NCI-H1436 (cell line): ENCODE measurements at places on chromosomes 4 and X.

DNA sequence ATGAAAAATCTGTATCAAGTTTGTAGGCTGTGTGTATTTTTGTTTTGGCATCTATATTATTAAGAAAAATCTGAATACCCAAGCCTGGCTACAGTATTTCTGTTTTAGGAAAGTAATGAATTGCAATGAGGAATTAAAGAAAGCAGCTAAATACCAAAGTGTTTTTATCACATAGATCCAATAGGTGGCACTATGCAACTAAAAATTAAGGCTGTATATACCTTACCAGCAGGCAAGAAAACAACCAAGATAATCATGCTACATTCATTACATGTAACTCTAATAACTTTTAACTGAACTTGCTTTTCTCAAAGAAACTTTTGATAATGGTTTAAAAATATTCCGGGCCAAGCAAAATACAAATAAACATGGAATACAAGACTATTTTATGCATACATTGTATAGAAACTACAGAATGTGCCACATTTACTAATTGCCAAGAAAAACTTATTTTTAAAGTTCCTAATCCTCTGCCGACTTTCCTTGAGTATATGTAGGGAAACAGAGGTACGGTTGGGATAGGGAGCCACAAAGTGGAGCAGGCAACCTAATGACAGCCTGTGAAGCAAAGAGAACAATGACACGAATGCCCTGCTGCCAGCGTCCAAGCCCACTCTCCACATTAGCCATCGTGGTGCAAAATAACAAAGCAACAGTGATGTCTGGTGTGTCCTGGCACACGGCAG lies 63.7 kb downstream of the SEC24D start:
- peak; percentile 40 for DNase-seq

GRCh38 chr4:6699903-6700302 lies 6.2 kb downstream of the S100P start:
- DNase-seq, result no peak

DNA sequence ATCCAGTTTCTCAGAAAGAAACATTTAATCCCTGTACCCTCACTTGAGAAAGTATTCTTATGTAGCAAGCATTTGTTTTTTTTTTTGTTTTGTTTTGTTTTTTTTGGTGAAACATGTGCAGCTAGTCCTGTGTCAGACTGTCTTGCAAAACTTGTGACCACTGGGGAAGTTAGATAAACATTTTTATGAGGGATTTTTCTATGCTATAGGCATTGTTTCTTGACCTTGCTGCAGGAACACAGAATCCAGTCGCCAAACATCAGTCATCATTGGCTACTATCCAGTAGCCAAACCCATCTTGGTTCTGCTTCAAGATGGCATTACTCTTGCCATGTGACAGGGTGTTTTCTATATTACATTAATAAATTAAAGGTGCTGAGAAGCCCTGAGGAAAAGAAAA lies 7.7 kb upstream of the MAPK10 start:
- no peak for DNase-seq

GRCh38 chrX:20500171-20500865 lies 233.6 kb upstream of the RPS6KA3 start:
- DNase-seq, result no peak

DNA sequence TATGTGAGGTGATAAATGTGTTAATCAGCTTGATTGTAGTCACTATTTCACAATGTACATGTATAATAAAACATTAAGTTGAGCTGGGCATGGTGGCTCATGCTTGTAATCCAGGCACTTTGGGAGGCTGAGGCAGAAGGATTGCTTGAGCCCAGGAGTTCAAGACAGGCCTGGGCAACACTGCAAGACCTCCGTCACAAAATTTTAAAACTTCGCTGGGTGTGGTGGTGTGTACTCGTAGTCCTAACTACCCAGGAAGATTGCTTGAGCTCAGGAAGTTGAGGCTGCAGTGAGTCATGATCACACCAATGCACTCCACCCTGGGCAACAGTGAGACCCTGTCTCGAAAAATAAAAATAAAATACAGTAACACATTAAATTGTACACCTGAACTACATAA lies 20.1 kb downstream of the LYAR start:
- DNase-seq, result no peak

DNA sequence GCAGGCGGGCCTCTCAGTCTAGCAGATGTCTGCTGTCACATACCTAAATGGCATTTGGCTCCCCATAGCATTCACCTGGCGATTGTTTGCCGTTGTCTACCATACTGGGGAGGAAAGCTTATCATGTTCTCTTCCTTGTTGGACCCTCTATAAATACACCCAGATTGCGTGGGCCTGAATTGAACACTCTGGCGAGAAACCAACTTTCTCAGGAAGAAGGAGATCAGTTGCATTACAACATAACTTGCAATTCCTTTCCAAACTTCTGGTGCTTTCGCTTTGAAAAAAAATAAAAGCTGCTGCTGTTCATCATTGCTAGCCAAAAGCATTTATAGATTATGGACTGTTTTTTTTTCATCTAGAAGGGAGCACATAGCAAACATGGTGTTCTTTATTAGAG lies 230.0 kb upstream of the GPC4 start:
- DNase-seq, result no peak

- no peak for DNase-seq
These were observed 174.4 kb downstream of the CAMK2D start for GRCh38 chr4:113587156-113587555.

DNA sequence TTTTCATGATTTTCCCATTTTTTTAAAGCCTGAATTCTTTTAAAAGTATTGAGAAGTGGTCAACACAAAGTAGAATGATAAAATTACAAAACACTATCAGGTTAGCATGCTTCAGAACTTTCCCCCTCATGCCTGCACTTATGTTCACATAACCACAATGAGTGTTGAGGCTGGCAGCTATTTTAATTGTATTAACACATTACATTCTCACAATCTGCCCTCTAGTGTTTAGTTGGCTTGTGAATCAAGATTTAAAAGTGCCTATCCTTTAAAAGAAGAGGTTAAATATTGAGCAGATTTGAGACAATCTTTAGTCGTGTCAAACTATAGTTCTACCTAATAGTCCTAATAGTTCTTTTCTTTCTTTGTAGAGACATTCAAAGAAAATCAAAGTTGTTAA lies 93.6 kb upstream of the NAP1L5 start:
- no peak for DNase-seq

DNA sequence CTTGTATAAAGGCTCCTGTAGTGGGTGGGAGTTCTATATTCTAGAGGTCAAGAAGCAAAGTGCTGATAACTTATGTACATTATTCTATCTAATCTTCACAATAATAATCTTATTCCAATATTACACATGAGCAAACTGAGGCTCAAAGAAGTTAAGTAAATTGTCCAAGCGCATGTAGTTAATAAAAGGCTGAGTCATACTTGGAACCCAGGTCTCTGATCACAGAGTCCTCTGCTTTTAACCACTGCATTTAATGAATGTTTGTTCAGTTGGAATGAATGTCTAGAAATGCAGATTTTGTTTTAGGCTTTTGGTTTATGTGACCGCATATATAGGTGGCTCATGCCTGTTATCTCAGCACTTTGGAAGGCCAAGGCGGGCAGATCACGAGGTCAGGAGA lies 88.4 kb upstream of the PAQR3 start:
- no peak for DNase-seq

- peak; percentile 71 for DNase-seq
These were observed at the start of gene ZCCHC18 for GRCh38 chrX:104112326-104112951. Gene ZCCHC18 (plus strand): TSS chrX:104112523. CDS start chrX:104114112, 1,589 bp downstream.

DNA sequence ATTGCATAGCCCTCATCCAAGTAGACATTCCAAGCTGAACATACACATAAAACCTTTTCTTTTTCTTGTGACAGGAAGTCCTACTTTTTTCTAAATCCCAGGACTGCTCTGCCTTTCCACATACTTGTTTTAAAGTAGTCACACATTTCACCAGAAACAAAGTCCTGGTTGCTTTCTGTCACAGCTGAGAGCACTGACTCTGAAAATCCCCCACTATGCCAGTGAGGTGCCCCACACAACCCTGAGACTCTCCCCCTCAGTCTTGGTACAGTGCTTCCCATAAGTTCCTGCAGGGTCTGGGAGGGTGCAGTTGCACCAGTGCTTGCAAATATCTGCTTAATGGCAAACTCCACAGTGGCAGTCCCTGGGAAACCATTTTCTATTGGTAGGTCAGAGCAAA lies 84.2 kb downstream of the DCHS2 start:
- no peak for DNase-seq

DNA sequence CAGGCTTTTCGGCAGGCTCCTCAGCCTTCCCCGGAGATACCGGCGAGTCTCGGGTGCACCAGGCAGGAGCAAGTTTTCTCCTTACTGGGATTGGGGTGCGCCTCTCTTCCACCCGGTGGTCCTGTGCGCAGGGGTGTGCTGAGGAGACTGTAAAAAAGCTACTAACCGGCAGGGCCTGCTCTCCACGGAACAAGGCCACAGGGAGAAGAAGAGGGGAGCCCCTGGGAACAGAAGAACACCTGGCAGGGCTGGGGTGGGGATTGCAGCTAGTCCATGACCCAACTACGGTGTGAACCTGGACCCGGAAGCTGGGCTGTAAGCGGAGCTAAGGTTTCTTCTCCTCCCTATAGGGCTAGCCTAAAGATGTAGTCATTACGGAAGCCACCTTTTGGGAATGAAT lies 17.7 kb upstream of the ZIC3 start:
- no peak for DNase-seq

DNA sequence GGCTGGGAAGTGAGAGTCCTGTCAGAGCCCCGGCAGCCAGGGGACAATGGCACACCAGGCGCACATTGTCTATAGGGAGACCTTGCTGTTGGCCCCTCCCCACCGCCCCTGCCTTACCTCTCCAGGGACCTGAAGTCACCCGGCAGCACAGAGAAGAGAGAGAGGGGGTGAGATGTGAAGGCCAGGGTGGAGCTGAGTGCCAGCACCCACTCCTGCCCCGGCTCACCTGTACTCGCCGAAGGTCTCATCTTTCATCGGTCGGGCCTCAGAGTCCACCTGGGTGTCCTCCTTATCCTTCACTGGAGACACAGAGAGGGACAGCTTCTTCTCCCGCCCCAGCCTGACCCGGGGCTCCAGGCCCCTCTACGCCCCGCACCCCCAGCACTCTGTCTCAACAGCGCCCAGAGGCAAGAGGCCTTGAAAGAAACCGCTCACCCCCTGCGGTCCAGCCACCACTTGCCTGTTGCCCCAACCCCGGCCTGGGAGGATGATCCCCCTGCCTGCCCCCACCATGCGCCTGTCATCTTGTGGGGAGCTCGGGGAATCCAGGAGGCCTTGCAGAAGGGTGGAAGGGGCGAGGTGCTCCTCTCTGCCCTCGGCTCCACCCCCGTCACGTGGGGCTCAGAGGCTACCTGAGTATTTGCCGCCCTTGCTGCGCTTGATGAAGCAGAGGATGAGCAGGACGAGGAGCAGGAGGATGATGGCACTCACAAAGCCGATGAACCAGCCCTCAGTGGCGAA lies 22.6 kb downstream of the L1CAM start:
- DNase-seq, result no peak

DNA sequence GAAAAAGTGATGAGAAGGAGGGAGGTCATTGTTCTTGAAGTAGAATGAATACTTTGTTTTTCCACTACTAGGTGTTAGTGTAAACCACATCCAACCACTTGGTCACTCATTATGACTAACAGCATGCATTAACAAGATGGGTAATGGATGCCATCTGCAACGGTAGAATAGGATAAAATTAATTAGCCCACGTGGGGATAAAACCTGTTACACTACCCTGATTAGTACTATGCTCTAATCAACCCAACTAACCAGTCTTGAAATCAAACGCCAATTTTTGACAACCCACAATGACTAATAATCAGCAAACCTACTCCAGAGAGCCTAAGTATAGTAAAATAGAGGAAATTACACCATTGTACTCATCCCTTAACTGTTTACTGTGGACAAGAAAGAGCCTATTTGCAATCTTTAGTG lies 93.4 kb upstream of the MCF2 start:
- DNase-seq, result peak; percentile 0

GRCh38 chrX:20116577-20117240 lies at the start of gene MAP7D2:
Gene MAP7D2 (minus strand): TSS chrX:20116907. CDS start chrX:20116879, 28 bp downstream.
- DNase-seq, result no peak

- peak; percentile 3 for DNase-seq
These were observed 116.8 kb upstream of the SHISA3 start for GRCh38 chr4:42280327-42281095.

- no peak for DNase-seq
These were observed 681.9 kb upstream of the BOD1L1 start for GRCh38 chr4:14309431-14309830.

DNA sequence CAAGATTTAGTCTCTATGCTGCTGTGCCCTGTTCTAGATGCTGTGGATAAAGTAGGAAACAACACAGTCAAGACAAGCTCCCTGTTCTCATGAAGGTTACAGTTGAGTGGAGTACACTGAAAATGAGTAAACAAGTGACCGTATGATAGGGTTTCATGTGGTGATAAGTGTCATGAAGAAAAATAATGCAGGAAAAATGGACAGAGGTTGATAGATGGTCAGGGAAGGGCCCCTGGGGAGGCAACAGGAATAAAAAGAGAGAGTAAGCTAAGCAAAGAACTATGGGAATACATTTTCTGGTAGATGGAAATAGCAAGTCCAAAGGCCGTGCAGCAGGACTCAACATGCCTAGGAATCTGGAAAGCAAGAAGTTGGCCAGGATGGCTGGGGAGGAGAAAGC lies 394.0 kb downstream of the DTHD1 start:
- no peak for DNase-seq

DNA sequence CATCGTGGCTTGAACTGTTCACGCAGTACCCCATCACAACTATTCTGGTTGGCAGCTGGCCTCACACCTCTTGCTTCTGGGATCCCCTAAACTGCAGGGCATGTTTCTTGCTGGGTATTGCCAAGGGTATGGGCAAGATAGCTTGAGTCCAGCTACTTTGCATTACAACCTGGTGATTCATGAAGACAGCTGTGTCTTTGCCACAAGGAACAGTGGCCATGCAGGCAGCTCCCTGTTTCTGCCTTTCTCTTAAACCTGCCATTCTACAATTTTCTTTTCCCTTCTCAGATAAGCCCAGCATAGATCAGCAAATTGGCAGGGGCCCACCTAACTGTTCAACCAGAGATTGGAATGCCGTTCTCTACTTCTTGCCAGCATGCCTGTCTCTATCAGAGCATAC lies 42.8 kb downstream of the TENM3 start:
- DNase-seq, result no peak

GRCh38 chr4:113053883-113054282 lies 4.4 kb downstream of the ANK2 start:
- DNase-seq, result no peak

- no peak for DNase-seq
These were observed 41.1 kb downstream of the UCHL1 start for GRCh38 chr4:41297832-41298231.

DNA sequence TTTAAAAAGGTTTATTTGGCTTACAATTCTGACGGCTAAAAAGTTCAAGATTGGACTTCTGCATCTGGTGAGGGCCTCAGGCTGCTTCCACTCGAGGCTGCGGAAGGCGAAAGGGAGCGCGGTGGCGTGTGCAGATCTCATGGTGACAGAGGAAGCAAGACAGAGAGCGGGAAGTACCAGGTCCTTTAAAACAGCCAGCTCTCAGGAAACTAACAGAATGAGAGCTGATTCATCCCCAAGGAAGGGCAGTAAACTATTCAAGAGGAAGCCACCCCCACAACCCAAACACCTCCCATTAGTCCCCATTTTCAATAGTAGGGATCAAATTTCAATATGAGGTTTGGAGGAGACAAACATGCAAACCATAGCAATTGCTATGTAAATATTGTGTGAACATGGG lies 2144.2 kb upstream of the AGA start:
- no peak for DNase-seq
